ENCODE measurements at places on chromosomes 13 and 19.
A peak's percentile ranks its signal among the peaks of the same experiment; 100 is the strongest.

DNA sequence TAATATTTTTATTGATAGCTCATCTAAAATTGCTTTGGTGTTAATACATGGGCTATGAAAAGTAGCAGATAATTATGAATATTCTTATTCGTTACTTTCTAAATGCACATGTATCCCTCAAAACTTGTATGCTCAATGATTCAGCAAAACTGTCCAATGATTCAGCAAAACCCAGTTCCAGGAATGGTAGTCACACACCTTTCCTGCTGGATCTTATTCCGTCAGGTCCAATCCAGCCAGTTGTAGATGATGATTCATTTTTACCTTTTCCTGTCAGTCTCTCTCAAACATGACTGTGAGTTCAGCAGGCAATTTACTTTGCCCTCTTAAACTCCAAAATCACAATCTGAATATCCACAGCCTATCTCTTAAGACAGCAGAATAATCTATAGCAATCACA, 1082.6 kb downstream of the EFNB2 start:
- DNase-seq = no peak

DNA sequence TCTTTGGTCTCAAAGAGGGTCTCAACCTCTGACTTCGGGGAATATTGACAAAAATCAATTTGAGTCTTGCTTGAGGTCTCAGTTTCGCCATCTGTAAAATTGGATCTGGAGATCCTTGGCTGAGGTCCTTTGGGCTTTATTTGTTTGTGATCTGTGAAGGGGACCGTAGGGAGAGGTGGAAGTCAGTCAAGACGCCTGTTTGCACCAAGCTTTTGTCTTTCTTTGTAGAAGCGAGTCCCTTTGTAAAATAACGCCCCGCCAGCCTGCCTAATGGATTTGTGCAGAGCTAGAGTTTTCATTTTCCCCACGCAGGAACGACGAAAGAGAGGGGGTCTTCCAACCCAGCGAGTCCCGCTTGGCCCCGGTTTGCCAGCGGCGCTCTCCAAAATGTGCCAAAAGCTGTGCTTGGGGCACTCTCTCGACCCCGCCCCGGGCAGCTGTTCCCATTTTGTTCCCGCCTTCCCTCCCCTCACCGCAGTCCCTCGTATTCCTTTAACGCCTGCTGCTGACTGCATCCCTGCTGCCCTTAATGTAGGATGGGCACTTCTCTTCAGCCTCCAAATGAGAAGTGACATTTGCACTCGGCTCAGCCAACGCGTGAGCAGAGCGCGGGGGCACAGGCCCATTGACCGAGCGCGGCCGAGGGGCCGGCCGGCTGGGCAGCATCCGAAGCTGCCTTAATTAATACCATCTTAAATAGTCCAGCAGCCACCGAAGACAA, 13.0 kb downstream of the ZIC5 start:
- DNase-seq = no peak

DNA sequence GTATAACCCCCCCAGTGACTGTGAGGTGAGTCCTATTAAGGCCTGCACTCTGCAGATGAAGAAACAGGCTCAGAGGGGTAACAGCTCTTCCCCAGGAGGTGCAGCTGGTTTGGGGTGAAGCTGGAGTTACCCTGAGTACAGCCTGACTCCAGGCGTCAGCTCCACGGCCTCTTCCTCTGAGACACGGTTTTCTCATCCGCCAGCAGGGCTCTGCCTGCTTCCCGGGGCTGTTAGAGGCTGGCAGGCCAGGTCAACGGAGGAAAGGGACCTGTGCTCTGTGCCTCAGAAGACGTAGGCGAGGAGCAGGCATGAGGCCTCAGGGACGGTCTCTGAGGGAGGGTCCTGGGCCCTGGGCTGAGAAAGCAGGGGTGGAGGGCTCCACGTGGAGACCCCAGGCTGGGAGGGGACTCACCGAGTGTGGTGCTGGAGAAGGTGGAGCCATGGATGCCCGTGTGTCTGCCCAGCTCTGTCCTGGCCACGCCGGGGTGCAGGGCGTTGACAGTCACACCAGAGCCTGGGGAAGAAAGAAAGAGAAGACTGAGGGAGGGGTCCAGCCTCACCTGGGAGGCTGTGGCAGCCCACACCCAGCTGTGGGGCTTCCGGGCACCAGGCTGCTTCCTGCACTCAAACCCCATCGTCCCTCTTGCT, 9.0 kb upstream of the GP6 start:
- peak; percentile 12 for DNase-seq

DNA sequence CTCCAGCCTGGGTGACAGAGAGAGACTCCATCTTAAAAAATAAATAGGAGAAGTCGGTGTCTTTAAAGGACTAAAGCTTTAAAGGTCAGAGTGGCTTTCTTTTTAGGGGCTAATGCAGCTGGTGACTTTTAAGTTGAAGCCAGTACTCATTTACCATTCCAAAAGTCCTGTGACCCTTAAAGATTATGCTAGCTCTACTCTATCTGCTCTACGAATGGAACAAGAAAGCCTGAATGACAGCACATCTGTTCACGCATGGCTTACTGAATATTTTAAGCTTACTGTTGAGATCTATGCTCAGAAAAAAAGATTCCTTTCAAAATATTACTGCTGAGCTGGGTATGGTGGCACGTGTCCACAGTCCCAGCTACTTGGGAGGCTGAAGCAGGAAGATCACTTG, 16.4 kb downstream of the TDRD12 start:
- no peak for DNase-seq

DNA sequence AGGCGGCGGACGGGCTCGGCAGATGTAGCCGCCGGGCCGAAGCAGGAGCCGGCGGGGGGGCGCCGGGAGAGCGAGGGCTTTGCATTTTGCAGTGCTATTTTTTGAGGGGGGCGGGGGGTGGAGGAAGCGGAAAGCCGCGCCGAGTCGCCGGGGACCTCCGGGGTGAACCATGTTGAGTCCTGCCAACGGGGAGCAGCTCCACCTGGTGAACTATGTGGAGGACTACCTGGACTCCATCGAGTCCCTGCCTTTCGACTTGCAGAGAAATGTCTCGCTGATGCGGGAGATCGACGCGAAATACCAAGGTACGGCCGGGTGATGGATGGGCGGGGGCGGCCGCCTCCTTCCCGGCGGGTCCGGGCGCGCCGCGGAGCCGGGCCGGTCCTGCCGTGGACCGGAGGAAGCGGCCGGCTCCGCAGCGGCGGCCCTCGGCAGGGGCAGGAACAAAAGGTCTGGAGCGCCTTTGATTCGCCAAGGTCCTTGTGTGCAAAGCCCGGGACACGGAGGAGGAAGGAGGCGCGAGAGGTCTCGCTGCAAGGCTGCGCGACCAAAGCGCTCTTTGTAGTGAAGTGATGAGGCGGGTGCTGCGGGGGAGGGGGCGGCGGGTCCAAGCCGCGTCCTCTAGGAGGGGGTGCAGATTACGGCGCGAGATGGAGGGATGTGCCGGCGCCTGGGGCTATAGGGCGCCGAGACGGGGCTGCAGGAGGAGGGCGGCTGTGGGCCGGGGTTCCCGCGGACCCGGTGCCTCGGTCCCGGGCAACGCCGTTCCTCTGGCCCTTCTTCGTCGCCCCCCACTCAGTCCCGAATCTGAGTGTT, 689 bp downstream of the ING1 start:
- peak; percentile 71 for DNase-seq

- no peak for DNase-seq
These were observed 1.2 kb upstream of the KLF16 start for GRCh38 chr19:1864480-1865171.

GRCh38 chr13:79869326-79869725, 388.4 kb downstream of the NDFIP2 start:
- no peak for DNase-seq

- DNase-seq = peak; percentile 89
These were observed 49.9 kb downstream of the AP1M1 start for GRCh38 chr19:16247353-16248182.

DNA sequence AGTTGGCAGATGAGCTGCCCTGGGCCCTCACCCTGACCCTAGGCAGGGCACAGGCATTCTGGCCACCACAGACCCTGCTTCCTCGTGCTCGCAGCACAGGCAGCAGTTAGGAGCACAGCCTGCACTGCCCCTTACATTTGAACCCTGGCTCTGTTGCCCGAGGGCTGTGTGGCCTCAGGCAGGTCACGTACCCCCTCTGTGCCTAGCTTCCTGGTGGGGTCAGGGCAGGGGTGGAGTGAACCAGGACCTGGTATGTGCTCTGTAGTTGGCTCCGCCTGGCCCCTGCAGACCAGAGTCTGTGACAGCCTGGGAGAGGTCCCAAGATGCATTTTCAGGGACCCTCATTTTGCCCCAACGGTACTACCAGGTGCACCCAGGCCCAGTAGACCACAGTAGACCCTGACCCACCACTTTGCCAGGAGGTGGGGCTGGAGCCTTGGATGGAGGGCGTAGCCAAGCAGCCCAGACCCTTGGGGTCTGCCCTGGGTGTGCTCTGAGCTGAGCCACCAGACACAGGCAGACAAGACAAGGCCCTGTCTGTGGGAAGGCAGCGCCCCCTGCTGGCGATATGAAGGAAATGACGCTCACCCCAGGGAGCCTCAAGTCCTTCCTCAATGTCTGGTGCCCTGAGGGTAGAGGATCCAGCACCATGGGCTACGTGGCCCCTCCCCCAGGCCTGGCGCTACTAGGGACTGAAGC, 9.1 kb downstream of the LYL1 start:
- peak; percentile 86 for DNase-seq

DNA sequence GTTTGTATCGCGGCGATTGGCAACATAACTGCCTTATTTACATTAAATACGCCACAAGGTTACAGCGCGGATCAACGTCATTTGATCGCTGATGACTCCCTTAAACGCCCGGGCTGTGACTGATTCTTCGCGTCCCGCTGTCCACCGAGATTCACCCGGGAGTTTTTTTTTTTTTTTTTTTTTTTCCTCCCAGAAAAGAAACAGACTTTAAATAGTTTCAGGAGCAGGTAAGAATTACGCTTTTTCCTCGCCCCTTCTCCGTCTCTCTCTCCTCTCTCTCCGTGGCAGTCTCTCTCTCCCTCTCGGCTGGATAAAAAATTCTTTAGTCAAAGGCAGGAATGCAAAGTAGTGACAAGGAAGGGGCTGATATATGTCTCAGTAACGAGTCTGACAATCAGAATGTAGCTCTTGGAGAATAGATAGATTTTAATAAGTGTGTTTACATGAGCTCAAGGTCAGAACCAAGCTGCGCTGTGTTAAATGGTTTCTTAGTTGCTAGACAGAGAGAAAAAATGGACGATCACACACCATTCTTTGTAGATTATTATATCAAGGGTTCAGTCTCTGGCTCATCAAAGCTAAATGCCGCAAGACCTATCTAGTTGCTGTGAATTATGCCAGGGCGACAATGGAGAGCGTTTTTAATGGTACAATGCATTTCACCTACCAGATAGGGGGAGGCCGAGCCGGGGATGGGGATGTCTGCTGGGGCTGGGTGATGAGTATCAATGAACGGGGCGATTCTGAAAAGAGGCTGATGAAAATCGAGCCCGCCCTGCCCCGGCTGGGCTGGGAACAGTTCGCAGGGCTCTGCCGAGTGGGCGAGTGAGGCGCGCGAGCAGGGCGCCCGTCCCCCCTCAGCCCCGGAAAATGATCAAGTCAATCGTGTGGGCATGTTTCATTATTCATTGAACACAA, 147.2 kb upstream of the ZNF536 start:
- DNase-seq = no peak

All from left hindlimb (tissue), 1 donor.